ENCODE measurements at places on chromosomes 5 and 9. TPM values are rescaled to one million over a fixed set of nuclear protein-coding genes. Genes with fewer than 3 reads are reported as not detected.

The IL11RA gene
- total RNA-seq: 7.2 TPM

The SLC36A2 gene
- not detected for total RNA-seq

DNA sequence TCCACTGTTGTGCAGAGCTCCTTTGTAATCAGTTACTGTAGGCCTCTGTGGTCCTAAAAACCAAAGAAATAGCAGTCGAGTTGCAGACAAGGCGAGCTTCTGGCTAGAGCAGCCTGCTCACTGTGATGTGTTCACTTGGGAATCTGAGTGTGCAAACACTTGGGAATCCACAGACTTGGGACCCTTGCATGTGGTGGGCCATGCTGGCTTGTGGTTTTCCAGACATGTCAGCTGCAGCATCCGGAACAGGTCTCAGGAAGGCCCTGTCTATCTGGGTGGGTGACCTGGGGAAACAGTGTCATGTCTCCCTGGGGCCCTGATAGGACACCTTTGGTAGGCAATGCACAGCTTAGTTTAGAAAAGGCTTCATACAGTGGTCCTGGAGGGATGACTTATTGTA lies 66.4 kb downstream of the WWC1 start:
- DNase-seq: no peak

DNA sequence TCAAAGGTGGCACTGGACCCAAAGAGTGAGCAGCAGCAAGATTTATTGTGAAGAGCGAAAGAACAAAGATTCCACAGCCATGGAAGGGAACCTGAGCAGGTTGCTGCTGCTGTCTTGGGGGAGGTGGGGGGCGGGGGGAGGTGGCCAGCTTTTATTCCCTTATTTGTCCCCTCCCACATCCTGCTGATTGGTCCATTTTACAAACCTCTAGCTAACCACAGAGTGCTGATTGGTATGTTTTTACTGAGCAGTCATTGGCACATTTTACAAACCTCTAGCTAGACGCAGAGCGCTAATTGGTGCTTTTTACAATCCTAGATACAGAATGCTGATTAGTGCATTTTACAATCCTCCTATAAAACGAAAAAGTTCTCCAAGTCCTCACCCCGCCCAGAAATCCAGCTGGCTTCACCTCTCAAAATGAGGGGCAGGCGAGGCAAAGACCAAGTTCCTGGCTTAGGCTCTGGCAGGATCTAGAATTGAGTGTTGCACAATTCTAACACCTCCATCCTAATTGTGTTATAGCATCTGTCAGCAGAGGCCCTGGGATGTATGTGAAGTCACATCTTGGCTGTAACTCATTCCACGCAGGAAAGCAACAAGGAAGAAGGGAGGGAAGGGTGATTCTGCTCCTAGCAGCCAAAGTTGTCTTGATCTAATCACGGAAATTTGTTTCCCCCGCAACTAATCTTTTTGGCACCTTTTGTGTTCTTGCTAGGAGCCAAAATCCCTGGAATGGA lies 34.3 kb downstream of the ROR2 start:
- no peak for DNase-seq

DNA sequence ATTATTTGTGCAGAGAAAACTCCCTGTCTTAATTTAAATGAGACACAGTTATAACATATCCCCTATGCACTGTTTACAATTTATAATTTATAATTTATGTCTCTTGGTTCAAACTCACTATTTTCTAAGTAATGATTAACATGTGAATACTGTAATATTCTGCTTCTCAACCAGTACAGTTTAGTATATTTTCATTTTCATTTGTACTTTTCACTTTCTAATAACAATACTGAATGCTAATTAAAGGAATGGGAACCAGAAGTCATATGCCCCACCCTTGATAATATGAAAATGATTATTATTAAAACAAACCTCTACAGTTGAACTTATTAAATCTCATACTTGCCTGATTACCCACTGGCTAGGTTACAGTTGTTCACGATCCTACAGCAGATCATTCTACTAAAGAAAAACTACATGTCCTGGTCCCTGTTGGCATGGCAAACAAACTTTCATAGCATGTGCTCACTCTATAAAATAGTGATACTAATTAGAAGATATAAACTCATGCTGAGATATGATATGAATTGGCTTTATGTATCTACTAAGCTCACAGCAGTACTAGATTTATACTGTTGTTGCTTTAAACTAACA lies 66.4 kb downstream of the POU5F2 start:
- DNase-seq: no peak

DNA sequence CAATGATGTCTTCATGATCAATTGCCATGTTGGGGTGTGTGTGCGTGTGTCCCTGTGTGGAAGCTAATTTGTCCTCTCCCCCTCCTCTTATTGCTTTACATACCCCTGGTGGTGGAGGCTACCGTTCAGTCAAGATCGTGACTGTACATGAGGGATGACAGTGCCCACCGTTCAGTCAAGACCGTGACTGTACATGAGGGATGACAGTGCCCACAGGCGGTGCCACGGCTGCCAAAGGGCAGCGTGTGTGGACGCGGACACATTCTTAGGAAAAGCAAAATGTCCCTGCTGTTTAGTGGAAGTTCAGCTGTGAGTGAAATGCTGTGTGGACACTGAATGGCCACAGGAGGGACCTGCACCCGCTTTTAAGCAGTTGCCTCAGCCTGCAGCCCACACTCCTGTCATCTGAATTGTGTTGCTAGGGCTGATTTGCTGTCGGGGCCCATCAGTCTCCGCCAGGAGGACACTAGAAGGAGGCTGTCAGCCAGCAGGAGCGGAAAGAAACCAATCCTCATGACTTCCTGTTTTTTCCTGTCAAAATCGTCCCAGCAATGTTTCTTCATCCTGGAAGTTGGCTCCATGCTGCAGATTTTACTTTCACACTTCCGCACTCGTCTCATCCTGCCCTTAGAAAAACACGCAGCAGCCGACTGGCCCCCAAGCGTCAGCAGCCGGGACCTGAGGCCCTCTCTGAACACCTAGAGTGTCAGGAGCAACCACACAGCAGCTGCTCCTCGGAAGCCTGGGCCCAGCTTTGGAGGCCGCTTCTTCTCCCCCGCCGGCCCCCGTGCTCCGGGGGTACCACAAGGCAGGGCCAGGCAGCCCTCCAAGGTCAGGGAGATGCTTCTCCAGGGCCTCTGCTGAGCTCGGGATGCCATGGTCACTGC lies 9.1 kb downstream of the OR2V1 start:
- DNase-seq: no peak

DNA sequence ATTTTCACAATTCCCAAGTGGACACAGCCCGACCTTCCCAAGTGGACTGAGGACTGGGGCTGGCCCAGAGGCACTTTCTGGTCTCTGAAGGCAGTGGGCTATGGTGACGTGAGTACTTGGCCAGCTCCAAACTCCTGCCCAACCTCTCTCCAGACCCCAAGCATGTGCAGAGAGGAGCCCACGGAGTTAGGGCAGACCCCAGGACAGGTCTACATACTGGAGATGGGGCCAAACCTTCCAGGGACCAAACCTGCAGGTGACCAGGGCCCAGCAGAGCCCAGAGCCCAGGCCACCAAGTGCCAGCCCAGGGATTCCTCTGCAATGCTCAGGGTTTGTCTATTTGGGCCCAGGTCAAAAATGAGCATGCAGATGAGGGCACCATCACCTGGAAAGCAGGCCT lies 15.3 kb downstream of the BRD3 start:
- no peak for DNase-seq

Data from WTC11 (cell line).